ENCODE measurements at places on chromosomes 4 and X.

DNA sequence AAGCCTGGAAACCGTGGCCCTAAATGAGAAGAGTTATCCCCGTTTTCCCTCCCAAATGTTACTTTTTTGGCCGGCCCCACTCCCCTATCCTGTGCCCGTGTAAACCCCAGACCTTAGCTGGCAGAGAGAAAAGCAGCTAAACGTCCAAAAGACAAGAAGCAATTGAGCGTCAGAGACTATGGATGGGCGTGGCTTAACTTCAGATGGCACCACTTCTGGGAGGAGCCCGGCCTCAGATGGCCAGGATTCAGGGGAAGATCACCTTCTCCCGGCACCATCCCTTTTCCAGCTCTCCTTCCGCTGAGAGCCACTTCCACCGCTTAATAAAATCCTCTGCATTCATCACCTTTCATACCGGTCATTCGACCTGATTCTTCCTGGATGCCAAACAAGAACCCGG, 350.1 kb upstream of the PCDH7 start:
- DNase-seq: no peak

- no peak for DNase-seq
These were observed at the start of gene CYSLTR1 for GRCh38 chrX:78327370-78328086. TSS of gene CYSLTR1 (minus strand) at chrX:78327611. CDS start at chrX:78273746, 53,865 bp downstream.

GRCh38 chr4:79353075-79353474, 27.2 kb upstream of the NAA11 start:
- DNase-seq: no peak

GRCh38 chr4:20318001-20318908, 66.5 kb downstream of the SLIT2 start:
- peak; percentile 29 for DNase-seq

GRCh38 chr4:118270492-118270891, 82.3 kb downstream of the PRSS12 start:
- DNase-seq: peak; percentile 57

DNA sequence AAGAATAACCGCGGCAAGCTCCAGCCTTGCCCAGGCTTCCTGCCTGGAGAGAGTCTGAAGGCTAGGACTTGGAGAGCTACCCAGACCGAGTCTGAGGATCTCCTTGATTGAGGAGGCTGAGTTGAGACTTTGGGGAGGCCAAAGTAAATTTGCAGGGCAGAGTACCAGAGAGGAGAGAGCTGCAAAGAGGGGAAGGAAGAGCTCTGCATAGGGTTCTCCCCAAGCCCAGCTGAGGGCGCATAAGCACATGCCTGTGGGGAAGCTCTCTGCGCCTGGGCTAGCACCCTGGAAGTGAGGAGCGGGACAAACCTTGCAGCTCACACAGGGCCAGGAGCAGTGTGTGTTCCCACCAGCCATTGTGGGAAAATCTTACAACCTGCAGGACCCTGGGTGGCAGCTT, 56.1 kb downstream of the FAM193A start:
- no peak for DNase-seq

Measured in EH (cell line).